Daoy (cell line): ENCODE measurements at places on chromosomes 2 and 18. TPM values are rescaled to one million over a fixed set of nuclear protein-coding genes. Genes with fewer than 3 reads are reported as not detected.
A peak's percentile ranks its signal among the peaks of the same experiment; 100 is the strongest.

Gene CNDP1
- not detected in 2 replicates for total RNA-seq

GRCh38 chr2:205358351-205358815 is 323.9 kb upstream of the NRP2 start:
- DNase-seq = no peak

DNA sequence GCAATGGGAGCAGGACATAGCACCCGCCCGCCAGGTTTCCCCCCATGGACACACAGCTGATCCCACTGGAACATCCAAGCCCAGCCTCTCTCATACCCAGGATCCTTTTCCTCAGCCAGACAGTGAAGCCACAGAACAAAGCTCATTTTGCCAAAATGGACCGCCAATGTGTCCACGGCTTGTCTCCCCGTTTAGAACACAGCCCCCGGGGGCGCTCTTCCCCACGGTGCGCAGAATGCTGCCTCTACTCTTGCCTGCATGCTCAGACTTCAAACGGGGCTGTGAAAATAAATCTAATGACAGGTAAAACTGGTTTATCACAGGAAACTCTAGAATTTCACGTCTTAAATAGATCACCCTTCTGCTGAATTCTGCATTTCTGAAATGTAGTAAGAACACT is 548.5 kb upstream of the ID2 start:
- no peak for DNase-seq

Gene CAVIN2
- total RNA-seq = 0.06 TPM in 1 of 2 replicates, not detected in the other

DNA sequence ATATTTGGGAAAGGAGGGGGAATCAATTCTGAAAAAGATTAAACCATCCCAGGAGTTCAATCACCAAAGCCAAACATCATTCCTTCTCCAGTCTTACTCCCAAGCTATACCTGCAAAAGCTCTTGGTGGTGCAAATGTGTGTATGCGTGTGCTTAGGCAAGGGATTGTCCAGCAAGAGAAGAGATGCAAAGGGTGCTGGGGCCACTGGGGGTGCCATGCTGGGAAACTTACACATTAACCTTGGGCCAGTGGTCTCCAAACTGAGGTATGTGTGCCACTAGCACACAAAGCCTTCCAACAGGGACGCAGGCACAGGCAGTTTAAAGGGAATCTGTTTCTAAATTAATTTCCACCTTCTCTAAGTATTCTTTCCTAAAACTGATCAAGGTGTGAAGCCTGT is 307.9 kb downstream of the NBAS start:
- DNase-seq = no peak

Gene CRYGC
- total RNA-seq = not detected in 2 replicates

DNA sequence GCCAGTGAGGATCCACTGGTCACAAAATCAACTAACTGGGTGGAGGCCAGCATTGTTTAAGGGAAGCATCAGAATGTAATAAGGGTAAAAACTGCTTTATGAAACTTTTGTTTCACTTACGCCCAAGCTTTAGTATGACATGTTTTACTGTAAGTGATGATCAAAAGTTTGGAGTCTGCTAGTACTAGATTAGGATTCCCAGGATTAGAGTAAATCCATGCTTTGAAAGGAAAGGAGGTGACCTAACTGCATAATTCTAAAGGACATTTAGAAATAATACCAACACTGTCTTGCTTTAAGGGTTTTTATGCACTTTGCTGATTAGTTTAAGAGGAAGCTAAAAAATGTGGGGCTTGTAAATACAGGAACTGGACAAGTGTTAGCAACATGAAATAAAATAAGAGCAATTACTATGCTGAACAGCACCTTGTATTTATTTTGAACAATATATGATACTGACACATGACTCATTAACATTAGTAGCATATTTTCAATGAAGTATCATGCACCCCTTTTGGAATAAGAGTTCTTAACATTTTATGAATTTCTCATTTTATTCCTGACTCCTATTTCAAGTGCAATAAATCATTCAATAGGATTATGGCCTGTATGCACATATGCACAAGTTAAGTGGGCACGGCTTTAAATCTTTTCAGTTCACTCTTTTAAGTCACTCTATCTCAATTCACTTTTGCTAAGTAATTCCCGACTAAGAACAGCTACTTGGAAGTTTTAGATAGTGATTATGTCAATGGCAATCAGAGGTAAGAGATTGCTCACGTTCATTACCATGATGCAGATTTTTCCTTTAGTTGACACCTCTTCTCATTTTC is 62.5 kb downstream of the STK39 start:
- DNase-seq = no peak

Gene GNAL
- 0.74 and 0.97 TPM in 2 replicates for total RNA-seq

Gene LBH
- 128 and 147 TPM in 2 replicates for total RNA-seq

Gene L3MBTL4
- 2.8 and 3.4 TPM in 2 replicates for total RNA-seq

GRCh38 chr2:225824748-225825449 is 425.4 kb downstream of the NYAP2 start:
- DNase-seq = no peak

Gene HOXD9
- 2.5 and 3.1 TPM in 2 replicates for total RNA-seq

DNA sequence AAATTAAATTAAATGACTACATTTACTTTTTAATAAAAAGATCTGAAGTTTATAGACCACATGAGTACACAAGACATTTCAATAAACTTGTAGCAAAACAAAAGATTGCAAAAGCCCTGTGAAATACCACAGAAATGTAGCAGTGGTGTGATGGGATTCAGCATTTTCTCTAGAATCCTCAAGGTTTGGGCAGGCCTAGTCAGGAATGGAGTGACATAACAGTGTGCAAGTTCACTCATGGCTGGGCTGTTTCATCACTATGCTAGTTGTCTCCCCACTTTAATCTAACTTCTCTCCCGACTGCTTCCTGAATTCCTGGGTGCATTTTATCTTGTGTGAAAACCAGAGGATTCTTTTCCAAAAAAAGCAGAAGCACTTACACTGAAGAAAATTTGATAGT is 1089.9 kb upstream of the DDX18 start:
- no peak for DNase-seq

Gene LIPG
- total RNA-seq = 32.6 and 40.3 TPM in 2 replicates

Gene POTEC
- 2.9 and 3.8 TPM in 2 replicates for total RNA-seq

Gene PSMG2
- 105 and 108 TPM in 2 replicates for total RNA-seq

GRCh38 chr2:158187908-158188307 is 86.2 kb downstream of the UPP2 start:
- no peak for DNase-seq

Gene ERMN
- 0.29 TPM in 1 of 2 replicates, not detected in the other for total RNA-seq

- DNase-seq = no peak
Measured at GRCh38 chr18:64017870-64018269, 48.0 kb downstream of the SERPINB8 start.

DNA sequence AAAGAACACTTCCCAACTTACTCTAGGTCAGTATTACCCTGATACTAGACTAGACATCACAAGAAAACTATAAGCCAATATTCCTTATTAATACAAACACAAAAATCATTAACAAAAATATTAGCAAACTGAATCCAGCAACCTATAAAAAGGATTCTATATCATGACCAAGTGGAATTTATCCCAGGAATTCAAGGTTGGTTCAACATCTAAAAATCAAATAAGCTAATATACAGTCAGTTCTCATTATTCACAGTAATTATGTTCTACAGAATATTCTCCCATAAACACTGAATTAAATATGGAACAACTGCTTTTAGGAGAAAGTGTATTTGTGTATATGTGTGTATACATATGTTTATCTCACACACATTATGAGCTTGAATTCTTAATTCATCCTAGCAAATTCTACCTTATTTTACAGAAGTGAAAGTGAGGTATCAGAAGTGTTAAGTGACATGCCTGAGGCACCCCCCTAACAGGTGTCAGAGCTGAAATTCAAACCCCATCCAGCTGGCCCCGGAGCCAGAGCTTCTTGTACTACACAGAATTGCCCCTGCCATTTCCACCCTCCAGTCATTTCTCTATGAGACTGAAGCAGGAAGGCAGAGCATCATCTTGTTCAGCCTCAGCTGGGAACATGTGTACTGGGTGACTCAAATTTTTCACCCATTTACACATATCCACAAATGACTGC is 77.8 kb downstream of the MALT1 start:
- no peak for DNase-seq

DNA sequence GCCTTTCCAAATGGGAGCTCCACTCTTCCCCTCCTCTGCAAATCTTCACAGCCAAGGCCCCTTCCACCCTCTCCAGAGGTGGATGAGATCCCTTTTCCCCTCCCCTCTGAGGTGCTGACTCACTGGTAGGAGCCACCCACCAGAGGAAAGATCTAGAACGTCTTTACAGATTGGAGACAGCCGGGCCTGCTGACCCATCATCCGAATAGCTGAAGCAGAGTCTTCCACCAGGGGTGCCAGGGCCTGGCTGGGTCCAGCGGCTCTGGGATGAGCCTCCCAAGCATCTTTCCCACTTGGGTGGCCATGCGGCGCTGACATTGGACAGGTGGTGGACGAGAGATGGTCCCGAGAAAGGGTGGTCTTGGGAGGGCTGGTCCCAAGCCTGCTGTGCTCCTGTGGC is 9.0 kb downstream of the ERFE start:
- no peak for DNase-seq

GRCh38 chr2:18777250-18777812 is 188.0 kb upstream of the NT5C1B start:
- DNase-seq = no peak

GRCh38 chr2:229410946-229411345 is 139.9 kb upstream of the PID1 start:
- DNase-seq = no peak

GRCh38 chr2:122114421-122114820 is 359.0 kb downstream of the TSN start:
- DNase-seq = no peak

Gene SCN9A
- 0.29 and 0.54 TPM in 2 replicates for total RNA-seq

Gene IL1RL2
- total RNA-seq = not detected in 2 replicates

GRCh38 chr2:138771534-138771933 is 8.7 kb downstream of the NXPH2 start:
- DNase-seq = no peak

GRCh38 chr18:24011123-24011917 is 3.2 kb upstream of the TTC39C start:
- no peak for DNase-seq

GRCh38 chr2:211751848-211752247 is 786.8 kb downstream of the ERBB4 start:
- no peak for DNase-seq

GRCh38 chr18:77571743-77572142 is 322.1 kb downstream of the GALR1 start:
- no peak for DNase-seq

DNA sequence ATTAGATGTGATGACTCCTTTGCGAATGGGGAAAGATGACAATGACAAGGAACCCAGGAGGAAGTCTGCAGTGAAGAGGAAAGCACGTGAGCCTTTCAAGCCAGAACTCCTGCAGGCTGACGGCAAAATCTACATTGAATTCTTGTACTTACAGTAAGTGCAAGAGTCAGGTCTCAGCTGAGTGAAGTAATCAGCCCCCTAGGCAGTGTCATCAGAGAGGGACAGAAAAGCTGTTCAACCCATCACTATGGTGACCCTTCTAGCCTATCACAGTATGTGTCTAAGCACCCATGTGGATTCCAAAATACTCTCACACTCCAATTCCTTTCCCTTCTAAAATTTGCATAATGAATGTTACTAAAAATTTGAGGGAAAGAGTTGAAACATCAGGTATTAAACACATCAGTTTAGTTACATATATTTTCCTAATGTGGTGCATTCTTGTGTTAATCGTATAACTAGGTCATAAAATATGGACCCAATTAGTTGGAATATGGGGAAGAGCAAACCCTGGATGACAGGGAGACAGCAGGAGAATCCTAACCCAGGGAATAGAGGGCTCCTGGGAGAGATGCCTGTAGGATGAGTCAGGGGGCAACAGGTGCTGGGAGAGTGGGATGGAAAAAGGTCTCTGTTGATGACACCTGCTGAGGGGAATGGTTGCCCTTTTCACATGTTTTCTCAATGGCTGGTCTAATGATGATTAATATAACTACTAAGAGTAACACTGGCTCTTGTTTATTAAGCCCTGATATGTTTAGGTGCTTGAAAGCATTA is 39.5 kb downstream of the VWC2L start:
- no peak for DNase-seq

DNA sequence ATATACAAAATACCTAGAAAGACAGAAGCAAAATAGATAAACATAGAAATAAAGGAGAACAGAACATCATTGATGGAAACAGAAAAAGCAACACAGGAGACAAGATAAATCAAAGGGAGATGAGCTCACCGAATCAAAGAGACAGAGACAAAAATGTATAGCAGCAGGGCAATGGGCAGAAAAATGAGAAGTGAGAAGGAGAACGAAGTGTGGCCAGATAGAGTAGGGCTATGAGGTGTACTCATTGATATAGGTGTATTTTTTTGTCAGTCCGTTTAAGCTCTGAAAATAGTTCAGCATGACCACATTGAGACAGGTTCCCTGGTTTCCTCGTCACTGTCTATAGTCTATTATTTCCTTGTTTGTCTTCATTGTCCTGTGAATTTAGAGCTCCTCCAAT is 55.1 kb downstream of the SP100 start:
- DNase-seq = no peak

Gene PCARE
- total RNA-seq = not detected in 2 replicates

Gene NTSR2
- total RNA-seq = not detected in 2 replicates

Gene KLHL29
- 4.6 and 5.6 TPM in 2 replicates for total RNA-seq

DNA sequence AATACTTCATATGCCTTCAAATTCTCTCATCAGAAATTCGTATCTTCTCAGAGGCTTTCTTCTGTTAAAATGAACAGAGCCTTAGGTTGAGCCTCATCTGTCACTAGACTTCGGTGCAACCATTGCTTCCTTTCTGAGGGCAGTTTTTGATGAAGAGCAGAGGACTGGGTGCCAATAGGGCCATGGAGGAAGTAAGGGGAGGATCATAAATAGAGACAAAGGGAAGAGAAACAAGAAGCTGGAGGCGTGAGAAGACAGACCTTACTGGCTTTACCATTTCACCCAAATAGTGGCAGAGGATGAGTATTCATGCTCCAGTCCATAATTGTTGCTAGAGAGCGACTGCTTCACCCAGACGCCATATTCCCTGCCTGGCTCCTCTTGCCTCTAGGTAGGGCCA is 215.6 kb upstream of the PKDCC start:
- no peak for DNase-seq

Gene ALLC
- total RNA-seq = 0.11 TPM in 1 of 2 replicates, not detected in the other

Gene POTEI
- 0.06 and 0.40 TPM in 2 replicates for total RNA-seq

Gene ALPP
- 0.03 TPM in 1 of 2 replicates, not detected in the other for total RNA-seq

Gene YPEL5
- total RNA-seq = 50.5 and 53.3 TPM in 2 replicates

DNA sequence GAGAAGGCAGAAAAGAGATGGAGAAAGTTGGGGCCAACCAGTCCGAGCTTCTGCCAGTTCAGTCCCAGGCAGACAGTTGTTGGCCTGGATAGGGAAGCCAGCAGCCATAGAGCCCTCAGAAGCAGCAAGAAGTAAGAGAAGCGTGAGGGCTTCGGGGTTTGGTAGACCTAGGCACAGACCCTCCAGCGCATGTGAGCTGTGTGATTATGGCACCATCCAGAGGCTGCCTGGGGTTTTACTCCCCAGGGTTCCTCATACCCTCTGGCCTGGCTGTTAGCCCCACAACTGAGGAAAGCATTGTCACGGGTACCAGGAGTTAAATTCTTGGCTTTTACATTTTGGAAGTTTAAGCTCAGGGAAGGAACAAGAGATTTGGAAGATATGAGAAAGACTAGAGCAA is 93.7 kb upstream of the RAB6C start:
- DNase-seq = no peak

DNA sequence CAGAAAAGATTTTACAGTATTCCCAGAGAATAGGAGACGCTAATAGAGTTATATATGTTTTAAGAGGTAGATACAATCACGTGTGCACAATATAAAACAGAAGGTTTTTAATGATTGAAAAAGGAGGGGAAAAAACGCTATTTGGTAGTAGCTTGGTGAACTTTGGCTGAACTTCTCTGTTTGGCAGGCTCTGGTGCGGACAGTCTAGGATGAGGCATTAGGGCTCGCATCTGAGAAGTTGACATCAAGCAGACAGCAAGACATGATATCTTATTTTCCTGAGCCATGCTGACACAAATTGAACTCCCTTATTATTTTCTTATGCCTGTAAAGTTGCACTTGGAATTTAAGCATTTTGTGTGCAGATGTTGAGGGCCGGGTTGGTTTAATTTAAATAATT is 176.6 kb downstream of the EN1 start:
- peak; percentile 33 for DNase-seq
